OCI-M1 (cell line): ENCODE measurements at places on chromosomes 1 and 21.

- no peak for DNase-seq
Measured at GRCh38 chr21:22927469-22927868, 1929.3 kb downstream of the NCAM2 start.

DNA sequence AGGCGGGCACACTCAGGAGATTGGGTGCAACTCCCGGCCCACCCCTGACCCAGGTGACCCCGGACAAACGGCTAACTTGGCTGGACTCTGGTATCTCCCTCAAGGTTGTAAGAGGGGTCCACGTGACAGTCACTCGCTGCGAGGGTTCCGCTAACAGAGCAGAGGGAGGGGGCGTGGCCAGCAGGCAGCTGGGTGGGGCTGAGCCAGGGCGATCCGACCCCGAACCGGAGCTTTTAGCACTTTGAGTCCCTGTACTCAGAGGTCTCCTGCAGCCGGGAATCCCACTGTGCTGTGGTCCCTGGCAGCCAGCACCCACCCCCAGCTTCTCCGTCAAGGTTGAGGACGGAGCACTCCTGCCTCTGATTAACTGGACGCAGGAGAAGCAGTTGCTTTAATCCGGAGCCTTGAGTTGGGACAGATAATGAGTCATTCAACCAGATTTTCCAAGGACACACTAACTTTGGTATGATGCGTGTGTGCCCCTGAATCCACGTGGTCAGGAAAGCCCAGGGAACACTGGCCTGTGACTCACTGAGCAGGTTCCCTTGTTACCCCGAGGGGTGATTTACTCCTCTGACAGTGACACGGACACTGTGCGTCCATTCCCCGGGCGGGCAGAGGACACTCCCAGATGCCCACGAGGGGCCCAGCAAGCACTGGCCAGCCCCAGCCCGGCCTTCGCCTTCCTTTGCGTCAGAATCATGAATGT is 16.8 kb downstream of the TRPM2 start:
- DNase-seq: no peak

GRCh38 chr1:203116091-203116820 is 11.3 kb upstream of the ADORA1 start:
- DNase-seq: no peak

GRCh38 chr1:18464665-18465050 is 16.1 kb upstream of the KLHDC7A start:
- DNase-seq: no peak

- DNase-seq: no peak
Measured at GRCh38 chr1:203325026-203325417, 19.7 kb downstream of the BTG2 start.

DNA sequence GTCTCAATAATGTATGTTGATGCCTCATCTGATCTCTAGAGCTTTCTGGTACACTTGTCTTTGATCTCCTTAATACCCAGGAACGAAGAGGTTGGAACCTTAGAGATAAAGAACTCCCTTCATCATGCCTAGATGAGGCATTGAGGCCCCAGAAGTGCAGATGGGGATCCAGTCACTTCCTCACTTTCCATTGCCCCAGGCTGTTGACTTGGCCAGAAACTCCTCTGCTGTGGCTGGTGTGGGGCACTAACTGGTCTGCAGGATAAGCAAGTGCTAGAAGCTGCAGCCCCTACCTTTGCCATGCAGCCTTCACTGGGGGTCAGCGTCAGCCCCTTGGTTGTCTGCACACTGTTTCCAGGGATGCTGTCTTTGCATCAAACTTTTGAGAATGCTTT is 49.9 kb downstream of the STUM start:
- no peak for DNase-seq

DNA sequence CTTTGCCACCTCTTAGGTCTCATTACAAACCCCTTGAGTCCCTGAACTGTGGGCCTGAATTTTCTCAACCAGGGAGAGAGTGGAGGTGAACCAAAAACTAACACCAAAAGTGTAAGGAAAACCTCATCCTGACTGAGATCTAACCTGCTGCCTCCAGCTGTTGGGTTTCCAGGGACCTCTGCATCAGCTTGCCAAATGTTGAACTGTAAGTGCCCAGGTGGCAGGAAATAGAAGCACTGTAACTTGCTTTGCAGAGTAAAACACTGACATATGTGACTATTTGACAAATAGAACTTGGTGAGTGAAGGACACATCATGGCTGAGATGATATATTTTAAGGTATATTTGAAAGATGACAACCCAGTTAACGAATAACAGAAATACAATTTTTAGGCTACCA is 48.4 kb upstream of the NR5A2 start:
- no peak for DNase-seq

GRCh38 chr1:206469933-206470691 is at the start of gene IKBKE:
IKBKE (plus strand) TSS chr1:206470476; CDS start chr1:206473228, 2,752 bp downstream.
- peak; percentile 95 for DNase-seq

- DNase-seq: peak; percentile 28
Measured at GRCh38 chr1:226814751-226815537, 55.5 kb upstream of the PSEN2 start.

GRCh38 chr1:160522622-160523345 is at the start of gene SLAMF6:
SLAMF6 (minus strand) TSS chr1:160523255; CDS start chr1:160523192, 63 bp downstream.
- peak; percentile 74 for DNase-seq

- peak; percentile 61 for DNase-seq
Measured at GRCh38 chr1:22673486-22674409, 20.7 kb downstream of the C1QB start.

DNA sequence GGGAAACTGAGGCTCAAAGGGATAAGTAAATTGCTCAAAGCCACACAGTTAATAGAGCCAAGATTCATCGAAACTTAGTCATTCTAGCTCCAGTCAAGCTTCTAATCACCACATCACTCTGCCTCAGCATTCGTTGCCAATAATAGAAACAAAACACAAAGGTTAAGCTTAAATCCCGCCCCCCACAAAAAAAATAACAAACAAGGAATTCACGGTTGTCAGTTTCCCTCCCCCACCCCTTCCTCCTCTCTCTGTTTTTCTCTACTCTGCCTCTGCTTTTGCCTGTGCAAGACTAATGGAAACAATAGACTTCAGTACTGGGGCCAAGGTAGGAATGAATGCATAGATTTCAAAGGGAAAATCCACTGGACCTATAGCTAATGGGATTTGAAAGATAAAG is 70.7 kb upstream of the ZNF644 start:
- no peak for DNase-seq
